ENCODE measurements at places on chromosomes 2 and 18.

- DNase-seq = peak; percentile 55
These were observed 48.1 kb downstream of the PKDCC start for GRCh38 chr2:42095923-42096408.

DNA sequence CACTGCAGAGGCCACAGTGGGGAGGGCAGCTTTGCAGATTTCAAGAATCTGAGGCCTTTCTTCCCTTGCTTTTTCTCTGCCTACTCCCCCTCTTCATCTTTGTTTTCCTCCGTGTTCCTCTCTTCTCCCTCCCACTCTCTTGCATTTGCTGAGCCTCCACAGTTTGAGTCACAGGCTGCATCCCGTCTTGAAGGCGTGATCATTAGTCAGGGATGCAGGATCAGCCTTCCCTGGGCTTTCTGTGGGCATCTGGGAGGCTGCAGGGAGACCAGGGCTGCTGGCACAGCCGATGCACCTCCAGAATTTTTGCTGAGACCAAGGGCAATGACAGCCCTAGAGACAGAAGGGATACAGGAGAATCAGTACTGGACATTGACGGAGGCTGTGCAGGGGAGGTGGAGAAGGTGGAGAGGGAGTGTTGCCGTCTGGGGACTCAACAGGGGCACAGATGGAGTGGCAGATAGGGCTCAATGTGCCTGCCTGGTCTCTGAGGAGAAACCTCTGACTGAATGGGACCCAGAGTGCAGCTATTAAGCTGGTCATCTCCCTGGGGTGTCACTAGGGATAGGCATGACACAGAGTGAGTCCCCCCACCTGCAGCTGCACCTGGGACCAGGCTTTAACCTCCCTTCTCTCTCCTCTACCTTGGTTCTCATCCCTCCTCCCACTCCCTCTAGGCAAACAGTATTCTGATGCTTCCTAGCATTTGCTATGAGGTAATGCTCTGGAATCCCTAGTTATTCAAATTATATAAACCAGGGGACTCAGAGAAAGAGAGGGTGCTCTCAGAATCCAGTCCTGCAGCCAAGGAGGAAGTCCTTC is 29.0 kb upstream of the DNAJC27 start:
- DNase-seq = no peak

DNA sequence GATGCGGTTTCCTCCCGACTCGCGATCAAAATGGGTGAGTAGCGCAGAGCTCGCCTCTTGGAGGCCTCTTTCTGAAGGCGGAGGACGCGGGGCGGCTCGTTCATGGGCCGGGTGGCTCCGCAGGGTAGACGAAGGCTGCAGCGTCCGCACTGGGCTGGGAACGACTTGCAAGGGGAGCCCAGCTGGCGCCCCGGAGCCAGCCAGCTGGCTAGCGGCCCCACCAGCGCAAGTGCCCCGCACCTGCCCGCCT is 328 bp upstream of the PASK start:
- DNase-seq = no peak

- DNase-seq = no peak
These were observed 8.3 kb upstream of the GATA6 start for GRCh38 chr18:22161090-22161489.

DNA sequence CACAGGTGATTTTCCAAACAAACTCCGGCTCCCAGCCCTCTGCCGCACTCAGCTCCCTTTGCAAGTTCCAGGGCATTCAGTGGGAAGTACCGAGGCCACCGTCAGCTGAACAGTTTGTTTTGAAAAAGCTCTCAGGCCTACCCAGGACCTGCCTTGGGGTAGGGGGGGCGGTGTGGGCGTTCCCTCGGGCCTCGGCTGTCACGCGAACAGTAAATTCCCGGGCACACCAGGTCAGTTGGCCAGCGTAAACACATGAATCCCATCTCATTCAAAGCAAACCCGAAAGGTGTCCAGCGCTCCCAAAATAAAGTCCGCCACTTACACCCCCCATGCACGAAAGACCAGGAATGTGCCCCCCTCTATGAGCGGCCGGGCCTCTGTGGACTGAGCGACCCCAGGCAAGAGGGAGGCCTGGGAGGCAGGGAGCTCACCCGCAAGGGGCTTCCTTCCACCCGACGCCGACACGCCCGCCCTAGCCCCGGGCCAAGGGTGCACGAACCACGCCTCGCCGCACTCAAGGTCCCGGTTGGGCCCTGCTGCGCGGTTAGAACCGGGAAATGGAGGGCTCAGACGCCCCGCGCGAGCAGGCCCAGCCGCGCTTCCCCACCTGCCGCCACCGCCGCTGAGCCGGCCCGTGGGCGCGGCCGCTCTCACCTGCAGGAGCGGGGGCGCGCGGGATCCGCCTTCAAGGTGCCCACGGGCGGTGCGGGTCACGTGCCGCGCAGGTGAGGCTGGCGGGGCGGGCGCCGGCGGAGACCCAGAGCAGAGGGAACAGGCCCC is at the start of gene WDSUB1:
WDSUB1 (minus strand) TSS at position 775 of the 780 bp plus-strand sequence. CDS start 3,634 bp downstream, outside the sequence.
- peak; percentile 22 for DNase-seq

- no peak for DNase-seq
These were observed 222.5 kb downstream of the PMAIP1 start for GRCh38 chr18:60122339-60122738.

- no peak for DNase-seq
These were observed 2.2 kb downstream of the COL5A2 start for GRCh38 chr2:189177251-189177840.

DNA sequence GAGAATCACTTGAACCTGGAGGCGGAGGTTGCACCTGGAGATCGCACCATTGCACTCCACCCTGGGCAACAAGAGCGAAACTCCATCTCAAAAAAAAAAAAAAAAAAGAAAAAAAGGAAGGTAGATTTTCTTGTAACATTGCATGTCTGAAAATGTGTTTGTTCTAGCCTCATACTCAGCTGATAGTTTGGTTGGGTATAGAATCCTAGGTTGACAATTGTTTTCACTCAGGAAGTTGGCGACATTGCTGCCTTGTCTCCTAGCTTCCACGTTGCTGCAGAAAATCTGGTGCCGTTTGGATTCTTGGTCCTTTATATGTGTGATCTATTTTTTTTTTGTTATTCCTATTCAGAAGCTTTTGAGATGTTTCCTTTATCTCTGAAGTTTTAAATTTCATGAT is 4.7 kb downstream of the ING5 start:
- no peak for DNase-seq

- no peak for DNase-seq
These were observed 15.0 kb upstream of the NTSR2 start for GRCh38 chr2:11684894-11685460.

GRCh38 chr2:203175371-203175770 is 63.4 kb upstream of the CYP20A1 start:
- DNase-seq = no peak

DNA sequence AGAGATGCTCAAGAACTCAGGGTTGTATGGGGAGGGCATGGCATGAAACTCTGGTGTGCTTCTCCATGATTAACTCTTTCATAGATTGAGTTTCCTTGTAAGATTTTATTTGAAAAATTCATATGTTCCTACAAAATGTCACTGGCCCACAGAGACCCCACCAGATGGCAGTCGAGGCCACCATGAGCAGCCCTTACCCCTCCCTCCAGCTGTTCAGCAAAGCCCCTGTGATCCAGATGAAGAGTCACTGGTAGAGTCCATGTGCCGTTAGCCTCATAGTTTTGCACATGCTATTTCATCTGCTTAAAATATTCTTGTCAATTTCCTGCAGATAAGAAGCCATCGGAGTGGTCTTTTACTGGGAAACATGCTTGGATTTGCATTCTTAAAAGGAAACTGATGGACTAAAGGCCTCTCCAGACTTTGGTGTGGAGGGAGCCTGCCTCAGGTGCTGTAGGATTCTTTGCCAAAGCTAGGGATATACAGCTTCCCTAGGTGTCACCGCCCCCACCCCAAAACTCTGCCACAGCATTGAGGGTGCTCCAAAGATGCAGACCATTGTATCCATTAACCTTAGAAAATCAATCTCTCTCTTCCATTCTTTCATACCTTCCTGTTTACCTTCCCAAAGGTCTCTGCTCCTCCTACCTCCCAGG is 18.8 kb downstream of the ZNF385B start:
- no peak for DNase-seq

GRCh38 chr2:115165529-115166109 is 723.2 kb downstream of the DPP10 start:
- DNase-seq = no peak

GRCh38 chr2:29015701-29016470 is 34.8 kb downstream of the TOGARAM2 start:
- DNase-seq = no peak

GRCh38 chr2:212921061-212921460 is 230.4 kb downstream of the IKZF2 start:
- no peak for DNase-seq

DNA sequence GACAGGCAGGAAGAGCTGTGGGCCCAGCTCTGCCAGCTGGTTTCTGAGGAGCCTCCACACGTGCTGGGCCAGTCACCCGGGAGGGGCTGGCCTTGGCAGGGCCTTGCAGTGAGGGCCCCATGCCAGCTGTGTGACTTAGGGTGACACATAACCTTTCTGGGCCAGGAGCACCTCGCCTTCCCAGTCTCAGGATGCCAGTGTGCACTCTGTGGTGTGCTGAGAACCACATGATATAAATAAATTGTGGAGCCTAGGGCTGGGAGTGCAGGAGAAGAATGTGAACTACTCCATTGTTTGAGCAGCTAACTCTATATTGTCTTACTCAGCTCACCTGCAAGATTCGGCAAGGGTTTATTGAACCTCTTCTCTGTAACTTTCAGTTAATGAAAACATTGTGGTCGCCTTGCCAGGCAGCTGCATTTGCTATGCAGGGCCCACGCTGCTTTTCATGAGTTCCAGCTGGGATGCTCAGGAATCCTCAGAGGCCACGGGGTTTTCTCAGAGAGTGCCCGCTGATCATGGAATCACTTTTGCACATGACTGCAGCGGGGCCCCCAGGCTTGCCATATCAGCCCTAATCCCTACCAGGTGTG is 222.3 kb downstream of the SH3RF3 start:
- DNase-seq = no peak

DNA sequence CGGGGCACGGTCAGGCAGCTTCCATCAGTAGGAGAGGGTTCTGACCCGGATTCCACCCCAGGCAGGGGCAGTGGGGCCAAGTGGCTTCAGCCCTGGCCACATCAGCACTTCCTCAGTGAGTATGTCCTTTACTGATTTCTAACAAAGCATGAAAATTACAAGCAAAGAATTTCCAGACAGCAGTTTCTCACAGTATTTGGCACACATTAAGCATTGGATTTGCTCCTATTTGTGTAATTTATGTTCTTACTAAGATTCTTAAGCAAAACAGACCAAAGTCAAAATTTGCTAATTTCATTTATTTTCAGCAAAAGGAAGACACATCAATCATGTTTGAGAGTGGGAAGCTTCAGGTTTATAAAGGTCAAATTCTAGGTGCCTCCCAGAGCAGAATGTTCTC is 73.3 kb upstream of the NFATC1 start:
- no peak for DNase-seq

DNA sequence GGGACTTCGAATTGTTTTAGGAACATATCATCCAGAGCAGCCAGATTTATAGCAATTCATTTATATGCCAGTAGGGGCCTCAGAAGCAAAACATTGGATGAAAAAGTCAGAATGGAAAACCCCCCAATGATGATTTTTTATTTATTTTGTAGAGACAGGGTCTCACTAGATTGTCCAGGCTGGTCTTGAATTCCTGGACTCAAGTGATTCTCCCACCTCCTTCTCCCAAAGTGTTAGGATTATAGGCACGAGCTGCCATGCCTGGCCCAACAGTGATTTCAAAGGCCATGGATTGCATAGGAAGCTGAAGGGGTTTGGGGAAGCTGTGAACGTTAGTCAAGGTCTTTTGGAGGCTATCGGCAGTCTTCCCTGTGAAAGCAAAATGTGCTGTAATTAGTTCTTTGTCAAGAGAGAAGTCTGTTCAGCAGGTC is 21.9 kb upstream of the MCFD2 start:
- DNase-seq = no peak

- no peak for DNase-seq
These were observed 71.1 kb downstream of the ANKRD44 start for GRCh38 chr2:197239434-197239833.

- DNase-seq = no peak
These were observed 106.1 kb upstream of the EML6 start for GRCh38 chr2:54617409-54617808.

DNA sequence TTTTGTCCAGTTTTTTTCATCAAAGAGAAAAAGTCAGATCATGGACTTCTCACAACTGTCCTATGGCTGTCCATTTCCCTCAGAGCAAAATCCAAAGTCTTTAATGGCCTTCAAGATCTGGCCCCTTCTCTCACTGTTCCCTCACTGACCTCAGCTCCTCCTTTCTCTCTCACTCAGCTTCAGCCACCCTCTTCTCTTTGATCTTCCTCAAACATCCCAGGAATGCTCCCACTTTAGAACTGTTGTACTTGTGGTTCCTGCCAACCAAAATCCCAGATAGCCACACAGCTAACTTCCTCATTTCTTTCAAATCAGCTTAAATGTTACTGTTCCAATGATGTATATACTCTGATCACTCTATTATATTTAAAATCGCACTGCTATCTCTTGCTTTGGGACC is 82.9 kb downstream of the NUP35 start:
- DNase-seq = no peak

- no peak for DNase-seq
These were observed 40.7 kb downstream of the INO80D start for GRCh38 chr2:206045251-206045650.

GRCh38 chr2:3198119-3198518 is 179.5 kb downstream of the EIPR1 start:
- DNase-seq = peak; percentile 12

GRCh38 chr2:28394997-28395333 is 2.3 kb downstream of the FOSL2 start:
- no peak for DNase-seq

DNA sequence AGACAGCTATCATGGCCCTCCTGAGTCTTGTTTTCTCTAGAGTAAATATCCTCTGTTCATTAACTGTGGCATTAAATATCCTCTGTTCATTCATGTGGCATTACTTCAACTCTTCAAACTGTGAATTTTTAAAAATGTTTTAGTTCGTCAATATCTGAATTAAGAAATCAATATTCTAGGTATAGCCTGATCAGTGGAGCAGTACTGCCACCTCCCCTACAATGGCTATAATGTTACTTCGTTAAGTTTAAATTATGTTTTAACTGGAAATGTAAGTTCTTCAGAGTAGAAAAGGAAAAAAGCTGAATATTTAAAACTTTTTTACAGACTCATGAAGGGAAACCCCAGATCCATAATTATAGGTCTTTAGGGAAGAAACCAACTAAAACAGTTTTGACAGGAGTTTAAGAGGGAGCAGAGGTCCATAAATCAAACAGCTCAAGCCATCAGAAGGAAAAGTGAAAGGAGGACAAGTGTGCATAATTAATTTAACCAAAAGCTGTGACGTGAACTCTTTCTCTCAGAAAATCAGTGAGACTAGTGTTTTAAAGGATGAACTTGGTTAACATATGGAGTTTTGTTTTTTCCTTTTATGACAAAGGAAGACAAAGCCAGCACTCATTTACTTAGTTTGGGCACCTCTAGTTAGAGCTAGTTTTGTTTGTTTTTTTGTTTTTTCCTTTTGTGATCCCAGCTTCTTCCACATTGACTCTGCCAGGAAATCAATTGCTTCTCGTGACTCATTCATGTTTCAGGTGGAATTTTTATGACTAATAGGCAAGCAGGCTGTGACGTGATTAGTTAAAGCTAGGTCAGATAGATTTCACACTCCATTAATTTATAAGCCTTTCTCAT is 44.9 kb downstream of the RBBP8 start:
- no peak for DNase-seq
